Lung (tissue), 17 donors: ENCODE measurements at places on chromosomes 5 and 9. TPM values are rescaled to one million over a fixed set of nuclear protein-coding genes. Genes with fewer than 3 reads are reported as not detected.
A peak's percentile ranks its signal among the peaks of the same experiment; 100 is the strongest.

Gene CDC20B
- total RNA-seq, result 5.7 TPM

DNA sequence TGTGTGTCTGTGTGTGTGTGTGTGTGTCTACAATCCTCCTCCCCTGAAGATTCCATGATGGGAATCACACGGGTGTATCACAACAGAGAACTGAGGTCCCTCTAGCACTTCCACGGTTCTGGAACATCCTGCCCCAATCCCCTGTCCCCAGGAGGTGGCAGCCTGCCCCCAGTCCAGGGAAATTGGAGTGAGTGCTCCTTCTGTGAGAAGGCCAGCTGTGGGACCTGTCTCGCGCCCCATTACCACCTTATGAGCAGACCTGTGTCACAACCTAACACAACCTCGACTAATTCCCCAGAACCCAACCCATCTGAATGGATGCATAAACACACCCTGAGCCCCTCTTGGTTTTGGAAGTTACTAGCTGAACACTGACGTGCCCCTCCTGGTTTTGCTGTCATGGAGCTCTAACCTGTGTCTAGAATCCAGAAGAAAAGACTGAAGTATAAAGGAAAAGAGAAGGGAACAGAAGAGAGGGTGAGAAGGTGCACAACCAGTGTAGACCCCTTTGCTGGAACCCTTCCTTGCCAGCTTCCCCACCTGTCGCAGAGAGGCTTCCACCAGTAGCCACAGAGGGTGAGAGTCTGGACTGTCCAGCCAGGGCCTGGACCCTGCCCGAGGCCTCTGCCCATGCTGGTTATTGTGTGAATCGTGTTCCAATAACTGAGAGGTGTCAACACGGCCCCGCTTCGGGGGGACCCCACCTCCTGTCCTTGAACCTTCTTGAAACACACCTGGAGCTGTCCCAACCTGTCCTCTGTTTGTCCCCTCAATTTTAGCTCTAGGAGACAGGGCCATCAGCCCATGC is 3.4 kb downstream of the BTNL9 start:
- no peaks in the 10 kb centered on the region for H3K4me1 ChIP-seq
- no peaks in the 10 kb centered on the region for H3K36me3 ChIP-seq
- no peak overlapping the region for H3K4me3 ChIP-seq
- DNase-seq, result no peak
- peak overlapping the region; percentile 54 for H3K27ac ChIP-seq

Gene OR1J2
- not detected for total RNA-seq

Gene PCDHB15
- 8.0 TPM for total RNA-seq

Gene KLHL3
- total RNA-seq, result 6.8 TPM

DNA sequence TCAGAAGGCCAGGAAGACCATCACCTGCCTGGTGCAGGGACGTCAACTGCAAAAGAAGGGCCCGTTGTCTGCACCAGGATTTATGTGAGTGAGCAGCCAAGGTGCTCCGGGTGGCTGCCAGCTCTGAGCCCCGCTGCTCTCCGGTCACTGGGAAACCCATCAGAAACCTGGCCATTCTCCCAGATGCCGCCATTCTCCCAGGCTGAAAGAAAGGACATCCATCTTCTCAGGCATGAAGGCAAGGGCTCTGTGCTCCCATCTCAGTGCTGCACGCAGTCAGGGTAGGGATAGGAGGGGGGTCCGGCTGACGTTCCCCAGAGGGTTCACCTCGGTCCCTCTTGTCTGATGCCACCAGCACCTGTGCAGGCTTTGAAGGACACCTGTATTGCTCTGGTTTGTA is 158.4 kb downstream of the ERCC6L2 start:
- H3K27ac ChIP-seq, result no peak overlapping the region
- H3K36me3 ChIP-seq, result no peaks in the 10 kb centered on the region
- no peak overlapping the region for H3K4me3 ChIP-seq
- no peaks in the 10 kb centered on the region for H3K27me3 ChIP-seq
- peaks cover 14% of the 10 kb centered on the region for H3K4me1 ChIP-seq
- DNase-seq, result no peak

Gene MEIKIN
- not detected for total RNA-seq

DNA sequence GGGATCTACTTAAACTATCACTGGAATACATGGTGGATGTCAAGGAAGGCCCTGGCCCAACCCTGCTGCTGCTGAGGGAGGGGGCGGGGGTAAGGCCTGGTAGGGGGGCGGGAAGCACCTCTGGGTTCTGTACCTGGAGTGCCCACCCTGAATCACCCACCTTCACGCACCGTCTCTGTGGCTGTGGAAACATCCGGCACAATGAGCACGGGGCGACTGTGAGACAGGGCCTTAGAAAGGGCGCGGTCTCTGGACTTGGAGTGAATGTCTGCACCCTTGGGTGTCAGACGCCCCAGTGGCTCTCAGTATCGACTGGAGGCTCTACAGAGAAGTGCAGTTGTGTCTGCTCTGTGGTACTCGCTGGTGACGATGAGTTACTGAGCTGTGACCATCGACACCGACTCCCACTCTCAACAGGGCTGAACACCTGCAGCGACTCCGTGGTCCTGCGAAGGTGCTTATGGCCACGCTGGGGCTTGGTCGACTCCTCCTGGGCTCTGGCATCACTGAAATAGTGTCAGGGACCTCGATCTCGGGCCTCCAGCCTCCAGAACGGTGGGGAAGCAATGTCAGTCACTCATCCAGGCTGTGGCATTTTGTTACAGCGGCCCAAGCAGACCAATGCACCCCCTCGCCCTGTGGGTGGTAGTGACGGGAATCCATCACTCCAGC is 25.5 kb upstream of the SLC6A19 start:
- H3K36me3 ChIP-seq, result no peaks in the 10 kb centered on the region
- no peak overlapping the region for H3K4me3 ChIP-seq
- H3K27me3 ChIP-seq, result no peaks in the 10 kb centered on the region
- H3K27ac ChIP-seq, result no peak overlapping the region

- H3K4me3 ChIP-seq, result no peak overlapping the region
- H3K4me1 ChIP-seq, result peaks cover 1% of the 10 kb centered on the region
- H3K27me3 ChIP-seq, result no peaks in the 10 kb centered on the region
- no peak for DNase-seq
These were observed 74.8 kb upstream of the TMEM171 start for GRCh38 chr5:73045623-73046022.

DNA sequence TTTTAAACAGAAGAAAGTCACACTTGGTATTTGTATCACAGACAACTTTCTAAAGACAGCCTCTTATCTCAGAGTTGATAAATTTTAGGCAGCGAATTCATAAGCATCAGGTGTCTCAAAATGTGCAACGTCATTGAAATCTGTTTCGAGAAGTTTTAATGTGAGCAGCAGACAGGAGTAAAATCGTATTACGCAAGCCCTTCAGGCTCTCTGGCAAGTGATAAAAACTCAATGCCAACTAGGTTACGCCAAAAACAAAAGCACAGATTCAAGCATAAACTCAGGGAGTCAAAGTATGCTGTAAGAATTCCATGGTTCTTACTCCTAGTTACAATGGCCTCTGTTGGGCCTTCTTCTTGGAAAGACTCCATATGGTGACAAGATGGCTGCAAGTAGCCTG is 244.7 kb downstream of the SEMA5A start:
- DNase-seq, result no peak
- H3K4me3 ChIP-seq, result no peak overlapping the region
- no peaks in the 10 kb centered on the region for H3K36me3 ChIP-seq
- no peaks in the 10 kb centered on the region for H3K4me1 ChIP-seq

DNA sequence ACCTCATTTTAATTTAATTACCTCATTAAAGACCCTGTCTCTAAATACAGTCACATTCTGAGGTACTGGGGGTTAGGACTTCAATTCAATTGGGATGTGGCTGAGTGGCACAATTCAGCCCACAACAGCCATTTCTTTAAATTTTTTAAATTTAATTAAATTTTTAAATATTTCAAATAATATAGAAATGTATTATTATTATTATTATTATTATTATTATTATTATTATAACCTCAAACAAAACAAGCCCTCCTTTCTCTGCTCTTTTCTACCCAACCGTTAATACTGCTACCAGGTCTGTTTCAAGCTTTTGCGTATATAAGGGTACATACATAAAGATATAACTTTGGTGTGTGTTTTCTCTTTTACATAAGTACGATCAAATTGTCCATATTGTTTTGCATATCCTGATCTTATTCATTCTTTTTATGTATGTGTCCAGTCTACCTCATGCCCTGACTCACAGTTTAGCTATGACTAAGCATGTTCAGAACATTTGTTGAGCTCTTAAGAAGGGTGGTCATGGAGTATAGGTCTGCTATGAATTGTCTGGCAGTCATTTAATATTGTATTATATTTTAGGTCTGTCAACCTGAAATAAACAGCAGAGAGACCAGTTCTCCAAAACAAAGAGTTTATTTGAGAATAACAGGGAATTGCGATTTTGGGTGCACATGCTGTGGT is 16.1 kb upstream of the RAB14 start:
- DNase-seq, result no peak
- no peak overlapping the region for H3K4me3 ChIP-seq
- H3K36me3 ChIP-seq, result no peaks in the 10 kb centered on the region
- H3K27ac ChIP-seq, result no peak overlapping the region
- H3K27me3 ChIP-seq, result no peaks in the 10 kb centered on the region

DNA sequence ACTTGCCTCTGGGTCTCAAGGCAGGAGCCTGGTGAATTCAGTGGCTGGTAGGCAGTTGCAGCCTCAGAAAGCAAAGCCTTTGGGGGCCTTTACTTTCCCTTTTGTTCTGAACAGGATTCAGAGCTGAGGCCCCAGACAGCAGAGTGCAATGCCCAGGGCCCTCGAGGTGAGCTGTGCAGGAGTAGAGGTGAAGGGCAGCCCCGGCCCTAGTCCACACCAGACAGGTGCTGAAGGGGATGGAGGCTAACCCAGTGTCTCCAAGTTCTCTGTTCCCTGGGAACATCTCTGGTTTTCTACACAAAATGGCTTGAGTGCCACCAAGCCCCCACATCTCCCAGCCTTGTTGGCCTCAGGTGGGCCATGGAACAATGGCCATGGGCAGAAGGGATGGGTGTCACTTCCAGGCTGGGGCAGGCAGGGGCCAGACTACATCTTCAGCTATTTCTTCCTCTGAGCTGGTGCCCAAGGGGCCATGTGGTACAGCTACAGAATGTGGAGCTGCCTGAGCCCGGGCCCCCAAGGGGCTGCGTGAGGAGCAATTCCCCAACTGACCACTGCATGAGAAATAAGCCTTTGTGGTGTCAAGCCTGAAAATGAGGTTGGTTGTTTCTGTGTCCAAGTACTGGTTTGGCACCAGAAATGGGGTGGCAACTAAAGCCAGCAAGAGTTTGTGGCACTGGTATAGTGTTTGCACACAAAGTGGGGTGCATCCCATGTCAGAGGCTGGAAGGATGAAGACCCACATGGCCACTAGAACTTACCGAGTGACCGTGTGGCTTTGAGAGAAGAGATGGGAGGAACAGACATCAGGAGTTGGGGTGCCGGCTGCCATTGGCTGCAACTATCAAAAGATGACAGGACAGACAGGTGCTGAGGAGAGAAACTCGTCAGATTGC is 57.8 kb downstream of the BARX1 start:
- H3K27me3 ChIP-seq, result no peaks in the 10 kb centered on the region
- H3K27ac ChIP-seq, result no peak overlapping the region
- no peaks in the 10 kb centered on the region for H3K4me1 ChIP-seq
- DNase-seq, result no peak
- no peaks in the 10 kb centered on the region for H3K36me3 ChIP-seq

DNA sequence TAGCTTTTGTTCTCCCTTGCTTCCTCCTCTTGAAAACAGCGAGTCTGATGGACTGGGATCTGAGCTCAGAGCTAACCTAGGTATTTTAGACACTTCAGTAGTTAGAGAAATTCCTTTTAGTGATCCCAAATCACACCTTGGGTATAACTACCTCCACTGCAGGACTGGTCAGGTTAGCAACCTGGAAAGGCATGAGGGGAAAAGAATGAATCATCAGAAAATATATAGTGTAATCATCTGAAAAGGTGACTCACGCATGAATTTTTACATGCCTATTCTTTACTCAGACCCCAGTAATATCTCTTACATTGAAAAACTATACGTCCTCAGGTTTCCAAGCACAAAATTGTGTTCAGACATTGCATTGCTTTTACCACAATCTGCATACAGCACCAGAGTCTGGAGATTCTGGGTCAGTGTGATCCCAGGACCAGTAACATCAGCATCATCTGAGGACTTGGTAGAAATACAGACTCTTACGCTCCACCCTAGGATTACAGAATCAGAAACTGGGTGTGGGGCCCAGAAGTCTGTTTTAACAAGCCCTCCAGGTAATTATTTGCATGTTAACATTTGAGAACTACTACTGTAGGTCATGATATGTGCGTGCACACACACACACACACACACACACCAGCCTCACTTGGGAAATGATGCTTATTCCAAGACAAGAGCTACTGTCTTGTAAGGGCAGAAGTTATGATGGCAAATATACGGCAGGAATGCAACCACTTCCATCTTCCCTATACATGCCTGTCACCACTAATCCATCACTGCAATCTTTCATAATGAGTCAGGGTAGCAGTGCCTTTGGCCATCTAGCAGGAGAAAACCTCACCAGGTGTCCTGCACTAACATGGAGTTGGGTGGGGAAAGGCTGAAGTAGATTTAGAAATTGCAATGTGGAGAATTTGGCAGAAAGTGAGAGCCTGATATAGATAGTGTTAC is 271.6 kb upstream of the MAP3K1 start:
- no peaks in the 10 kb centered on the region for H3K36me3 ChIP-seq
- DNase-seq, result no peak
- H3K27me3 ChIP-seq, result no peaks in the 10 kb centered on the region
- H3K4me3 ChIP-seq, result no peak overlapping the region
- no peak overlapping the region for H3K27ac ChIP-seq

GRCh38 chr5:1127959-1128785 is 16.3 kb upstream of the SLC12A7 start:
- H3K27me3 ChIP-seq, result no peaks in the 10 kb centered on the region
- peaks cover 33% of the 10 kb centered on the region for H3K4me1 ChIP-seq
- peak overlapping the region; percentile 63 for H3K27ac ChIP-seq
- H3K4me3 ChIP-seq, result no peak overlapping the region
- DNase-seq, result peak; percentile 38
- H3K36me3 ChIP-seq, result no peaks in the 10 kb centered on the region

- H3K27ac ChIP-seq, result no peak overlapping the region
- no peaks in the 10 kb centered on the region for H3K36me3 ChIP-seq
- no peak overlapping the region for H3K4me3 ChIP-seq
- DNase-seq, result no peak
These were observed 310.7 kb downstream of the RAB3C start for GRCh38 chr5:58893551-58893950.

GRCh38 chr9:33878691-33879366 is 61.9 kb downstream of the UBE2R2 start:
- no peaks in the 10 kb centered on the region for H3K27me3 ChIP-seq
- DNase-seq, result no peak
- H3K36me3 ChIP-seq, result no peaks in the 10 kb centered on the region
- H3K4me3 ChIP-seq, result no peak overlapping the region

Gene NME5
- total RNA-seq, result 15.8 TPM

- peak overlapping the region; percentile 69 for H3K27ac ChIP-seq
- H3K4me3 ChIP-seq, result no peak overlapping the region
- H3K27me3 ChIP-seq, result no peaks in the 10 kb centered on the region
- no peak for DNase-seq
These were observed 68.3 kb downstream of the SGCD start for GRCh38 chr5:156395306-156395675.

DNA sequence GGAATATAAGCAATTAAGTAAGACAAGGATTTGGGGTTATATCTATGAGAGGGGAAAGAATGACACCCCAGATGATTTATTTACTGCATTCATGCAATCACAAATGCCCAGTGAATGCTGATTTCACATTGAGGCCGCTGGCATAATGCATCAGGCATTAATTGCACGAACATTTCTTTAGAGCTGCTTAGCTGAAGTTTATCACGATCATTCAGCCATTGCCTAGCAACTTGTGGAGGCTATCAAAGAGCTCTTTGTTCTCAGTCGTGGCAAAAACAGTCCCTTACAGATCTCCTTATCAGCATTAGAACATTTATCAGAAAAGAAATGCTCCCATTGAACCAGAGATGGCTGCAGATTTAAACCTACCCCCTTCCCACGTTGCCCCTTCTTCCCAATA is 88.7 kb upstream of the PRRC1 start:
- H3K27me3 ChIP-seq, result peaks cover 3% of the 10 kb centered on the region
- no peaks in the 10 kb centered on the region for H3K36me3 ChIP-seq
- H3K27ac ChIP-seq, result no peak overlapping the region
